ENCODE measurements at places on chromosomes 2 and 18.

- DNase-seq = no peak
These were observed 759.4 kb downstream of the CBLN2 start for GRCh38 chr18:71784777-71785176.

GRCh38 chr2:238237431-238238135 is 2.3 kb downstream of the HES6 start:
- DNase-seq = no peak

DNA sequence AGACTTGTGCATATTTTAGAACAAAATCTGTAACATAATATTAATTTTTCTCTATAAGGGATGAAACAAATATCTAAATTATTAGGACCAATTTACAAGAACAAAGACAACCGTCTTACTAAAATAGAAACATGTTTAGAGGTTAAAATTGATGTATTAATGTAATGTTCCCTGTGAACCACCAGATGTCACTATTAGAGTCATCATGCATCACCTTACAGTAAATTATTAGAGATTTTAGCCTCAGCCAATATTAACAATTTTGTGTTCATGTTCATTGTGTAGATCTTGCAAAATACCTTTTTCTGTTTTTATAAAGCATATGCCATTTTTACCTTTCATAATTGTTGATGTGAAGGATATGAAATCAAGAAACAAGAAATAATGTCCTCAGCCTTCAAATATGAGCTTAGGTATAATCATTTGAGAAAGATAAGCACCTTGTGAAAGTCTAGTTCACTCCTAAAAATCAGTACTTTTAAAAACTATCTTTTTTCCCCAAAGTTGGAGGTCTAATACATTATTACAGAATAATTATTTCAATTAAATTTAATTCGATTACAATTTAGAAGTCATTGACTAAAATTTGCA is 344.3 kb upstream of the KCNH7 start:
- DNase-seq = no peak

DNA sequence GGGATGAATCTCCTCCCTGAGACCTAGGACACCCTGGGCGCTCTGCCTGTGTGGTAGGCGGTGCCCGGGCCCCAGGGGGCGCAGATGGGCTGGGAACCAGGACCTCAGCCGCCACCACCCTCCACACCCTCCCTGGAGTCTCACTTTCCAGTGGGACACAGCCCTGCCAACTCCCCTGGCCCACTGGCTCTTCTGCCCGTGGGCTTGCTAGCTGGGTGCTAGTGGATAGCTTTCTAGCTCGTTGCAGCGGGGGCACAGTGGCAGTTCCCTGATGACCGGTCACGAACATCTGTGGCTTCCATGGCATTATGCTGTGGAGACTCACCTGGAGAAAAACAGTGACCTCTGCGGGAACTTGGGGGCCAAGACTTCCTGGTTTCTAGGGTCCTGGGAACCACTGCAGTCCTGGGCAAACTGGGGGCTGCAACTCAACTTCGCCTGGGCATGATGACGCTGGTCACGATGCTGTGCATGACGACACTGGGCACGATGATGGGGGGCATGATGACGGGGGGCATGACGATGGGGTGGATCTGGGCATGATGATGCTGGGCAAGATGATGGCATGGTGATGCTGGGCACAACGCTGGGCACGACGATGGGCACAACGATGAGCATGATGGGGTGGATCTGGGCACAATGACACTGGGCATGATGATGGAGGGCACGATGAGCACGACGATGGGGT is 31.0 kb upstream of the ALLC start:
- no peak for DNase-seq

DNA sequence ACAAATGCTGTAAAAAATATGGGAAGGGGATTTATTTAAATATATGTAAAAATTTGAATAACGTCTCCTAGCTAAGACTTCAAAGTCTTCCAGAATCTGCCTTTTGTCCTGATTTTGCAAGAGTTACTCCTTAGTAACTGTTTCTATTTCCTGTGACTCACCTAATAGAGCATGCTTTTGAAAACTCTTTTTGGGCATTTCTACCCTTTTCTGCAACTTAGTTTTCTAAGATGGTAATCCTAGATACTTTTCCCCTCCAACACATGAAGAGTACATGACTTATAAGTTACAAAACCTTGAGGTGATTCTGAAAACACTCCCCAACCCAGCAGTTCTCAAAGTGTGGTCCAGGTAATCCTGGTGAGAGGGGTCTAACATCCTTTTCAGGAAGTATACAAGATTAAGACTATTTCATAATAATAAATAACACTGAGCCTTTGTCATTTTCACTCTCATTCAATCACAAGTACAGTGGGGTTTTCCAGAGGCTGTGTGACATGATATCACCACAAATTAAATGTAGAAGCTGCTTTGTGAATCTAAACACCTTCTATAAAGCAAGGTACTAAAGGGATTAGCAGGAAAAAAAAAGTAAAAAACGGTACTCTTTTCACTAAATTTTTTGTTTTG is 31.9 kb downstream of the PPP4R3B start:
- DNase-seq = no peak

DNA sequence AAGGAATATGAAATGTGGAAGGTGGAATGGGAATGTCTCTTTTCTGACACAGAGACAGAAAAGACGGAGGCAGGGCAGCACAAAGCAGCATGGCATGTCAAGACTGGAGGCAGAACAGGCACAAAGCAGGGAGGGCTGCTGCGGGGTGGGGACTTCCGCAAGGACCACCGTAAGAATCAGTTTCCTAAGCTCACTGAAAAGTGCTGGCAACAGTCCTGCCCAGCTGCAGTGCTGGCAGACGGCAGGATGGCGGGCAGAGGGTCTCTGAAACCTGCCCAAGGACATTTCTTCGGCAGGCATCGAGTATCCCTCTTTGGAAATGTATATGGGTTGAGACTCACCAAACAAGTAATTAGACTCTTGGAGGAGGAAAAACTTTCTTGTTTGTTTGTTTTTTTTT is 54.9 kb downstream of the FAM178B start:
- no peak for DNase-seq

GRCh38 chr2:48438266-48438665 is 91.7 kb upstream of the STON1 start:
- DNase-seq = no peak

DNA sequence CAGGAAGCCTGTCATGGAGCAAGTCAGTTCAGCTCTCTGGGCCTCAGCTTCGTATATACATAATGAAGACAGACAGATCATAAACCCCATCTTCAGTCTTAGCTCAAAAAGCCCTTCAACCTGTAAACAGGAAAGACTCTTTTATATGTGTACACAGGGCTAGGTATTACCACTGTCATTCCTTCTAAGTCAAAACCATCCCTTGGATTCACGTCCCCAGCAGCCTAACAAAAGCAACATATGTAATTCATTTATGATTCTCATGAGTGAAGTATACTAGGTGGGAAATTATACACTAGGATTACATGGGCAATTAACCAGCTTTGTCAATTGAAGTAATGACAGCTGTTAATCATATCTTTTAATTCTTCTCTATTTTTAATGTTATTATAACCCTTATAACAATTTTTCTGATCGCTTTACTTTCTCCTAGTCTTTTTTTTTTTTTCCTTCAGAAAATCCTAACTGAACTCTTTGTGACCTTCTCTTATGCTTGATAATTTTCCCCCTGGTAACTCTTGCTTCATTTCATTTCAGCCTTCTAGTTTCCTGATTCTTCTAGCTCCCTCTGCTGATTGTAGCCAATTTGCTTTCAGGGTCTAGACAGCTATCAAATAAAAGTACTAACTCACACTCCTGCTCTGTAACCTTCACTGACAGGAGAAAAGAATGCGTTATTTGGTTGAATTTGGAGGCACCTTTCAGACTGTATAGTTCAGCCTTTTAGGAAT is 99.7 kb downstream of the RBM43 start:
- no peak for DNase-seq

- DNase-seq = no peak
These were observed 2.0 kb downstream of the OTOS start for GRCh38 chr2:240138254-240138984.
